ENCODE measurements at places on chromosomes 1 and 21.

GRCh38 chr1:231934797-231935196 is 308.2 kb downstream of the DISC1 start:
- peak; percentile 6 for DNase-seq

DNA sequence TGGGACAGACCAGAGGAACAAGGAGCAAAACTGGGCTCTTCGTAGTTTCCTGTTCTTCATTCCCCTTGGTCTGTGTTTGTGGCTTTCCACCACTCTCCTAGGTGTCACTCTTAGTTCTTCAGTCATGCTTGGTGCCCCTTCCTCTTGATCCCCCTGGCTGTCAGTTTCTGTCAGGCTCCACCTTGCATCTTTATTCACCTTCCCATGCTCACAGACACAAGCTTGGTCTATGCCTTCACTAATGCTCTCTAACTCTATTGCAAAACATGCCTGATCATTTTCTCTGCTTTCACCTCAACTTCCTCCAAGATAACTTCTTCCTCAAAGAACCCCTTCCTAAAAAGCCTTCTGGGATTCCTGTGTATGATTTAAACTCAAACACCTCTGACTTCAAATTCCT is 122.9 kb downstream of the GLUL start:
- no peak for DNase-seq

DNA sequence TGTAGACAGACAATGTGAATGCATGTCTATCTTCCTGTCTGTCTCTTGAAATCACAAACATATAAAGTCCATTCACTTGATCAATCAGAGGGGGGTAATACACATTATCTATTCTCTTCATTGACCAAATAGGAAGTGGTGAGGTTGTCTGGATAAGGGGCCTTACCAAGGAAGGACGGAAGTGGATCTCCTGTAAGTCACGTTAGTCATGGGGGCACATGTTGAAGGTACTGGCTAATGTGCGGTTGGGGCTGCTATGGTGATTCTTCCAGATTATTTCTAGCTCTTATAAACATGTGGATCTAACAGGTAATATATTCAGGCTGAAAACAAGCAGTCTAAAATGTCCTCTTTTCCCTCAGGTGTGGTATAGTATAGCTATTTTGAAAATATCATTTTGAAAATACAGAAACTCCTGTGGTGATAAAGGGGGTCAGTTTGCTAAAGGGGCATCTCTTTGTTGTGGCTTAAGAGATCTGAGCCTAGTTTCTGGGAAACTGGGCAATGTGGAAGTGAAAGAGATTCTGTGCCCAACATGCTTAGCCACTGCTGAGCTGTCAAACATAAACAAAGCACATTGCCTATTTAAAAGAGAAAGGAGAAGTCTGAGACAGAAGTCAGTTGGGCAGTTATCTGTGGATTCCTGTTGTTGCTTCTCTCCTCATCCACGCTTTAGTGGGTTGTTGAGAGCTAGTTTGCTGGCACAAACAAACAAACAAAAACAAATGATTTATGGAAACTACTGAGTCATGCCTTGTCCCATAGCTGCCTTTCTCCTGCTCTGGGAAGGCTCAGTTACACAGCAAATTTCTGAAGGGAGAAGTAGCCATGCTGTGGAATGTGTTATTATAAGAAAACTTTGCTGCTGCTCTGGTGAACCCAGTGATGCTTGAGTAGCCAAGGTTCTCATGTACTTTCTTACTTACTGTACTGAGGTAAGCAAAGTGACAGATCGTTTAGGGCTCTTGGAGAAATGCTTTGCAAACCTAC is 166.9 kb downstream of the HLX start:
- peak; percentile 69 for DNase-seq

DNA sequence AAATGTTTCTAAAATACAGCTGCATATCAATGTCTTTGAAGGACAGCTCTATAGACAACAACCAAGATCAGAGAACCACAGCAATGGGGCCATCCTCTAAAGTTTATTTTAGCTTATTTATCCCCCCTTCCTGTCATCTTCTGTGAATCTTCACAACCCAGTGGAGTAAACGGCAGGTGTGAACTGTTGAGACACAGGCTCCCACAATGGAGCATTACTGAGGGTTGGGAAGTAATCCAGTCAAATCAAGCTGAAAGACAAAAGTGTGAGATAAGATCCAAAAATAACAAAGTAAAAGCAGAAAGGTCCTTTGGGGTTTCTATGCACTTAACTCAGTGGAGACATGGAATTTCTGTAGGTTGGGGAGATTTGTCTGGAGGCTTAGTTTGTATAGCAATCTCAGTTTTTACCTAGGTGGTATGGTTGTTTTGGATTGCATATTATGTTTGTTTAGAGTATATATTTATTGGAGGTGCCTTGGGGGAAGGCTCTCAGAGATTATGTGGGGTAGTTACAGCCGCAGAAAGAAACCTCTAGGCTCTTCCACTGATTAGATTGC is 286.9 kb upstream of the ADGRL2 start:
- DNase-seq, result no peak

DNA sequence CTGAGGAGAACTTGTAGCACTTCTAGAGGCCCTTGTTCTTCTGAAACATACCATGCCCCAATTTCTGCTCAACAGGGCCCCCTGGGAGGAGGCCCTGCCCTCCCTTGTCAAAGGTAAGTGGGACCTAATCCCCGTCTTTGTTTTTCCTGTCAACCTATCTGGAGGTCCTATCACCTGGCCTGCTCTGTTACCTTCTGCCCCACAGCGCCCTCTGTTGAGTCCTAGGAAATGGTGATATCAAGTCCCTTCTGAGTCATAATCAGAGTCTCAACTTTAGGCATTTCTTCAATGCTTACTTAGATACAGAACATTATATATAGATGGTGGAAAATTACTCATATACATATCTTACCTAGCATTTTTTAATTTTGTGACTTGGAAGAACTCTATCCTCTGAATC is 28.2 kb upstream of the FCRL4 start:
- DNase-seq, result peak; percentile 1

- DNase-seq, result peak; percentile 91
Measured at GRCh38 chr1:41919764-41920397, 1.2 kb upstream of the HIVEP3 start.

All from M059J (cell line).